ENCODE measurements at places on chromosomes 6 and 20.

DNA sequence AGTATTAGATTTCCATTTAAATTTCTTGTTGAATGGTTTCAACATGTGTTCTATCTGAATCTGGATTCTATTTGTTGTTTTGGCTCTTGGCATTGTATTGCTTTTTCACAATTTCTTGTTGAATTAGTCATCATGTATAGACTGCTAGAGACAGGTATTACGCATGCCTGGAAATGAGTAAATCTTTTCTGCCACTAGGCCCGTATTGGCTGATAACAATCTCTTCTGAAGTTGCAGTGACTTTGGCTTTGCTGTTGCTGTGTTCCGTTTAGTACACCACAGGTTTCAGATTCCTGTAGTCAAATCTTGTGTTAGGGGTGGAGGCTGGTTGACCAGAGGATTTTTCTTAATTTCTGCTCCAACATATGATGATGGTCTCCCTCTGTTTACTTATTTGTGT lies 1339.4 kb downstream of the GRIK2 start:
- no peak for DNase-seq

DNA sequence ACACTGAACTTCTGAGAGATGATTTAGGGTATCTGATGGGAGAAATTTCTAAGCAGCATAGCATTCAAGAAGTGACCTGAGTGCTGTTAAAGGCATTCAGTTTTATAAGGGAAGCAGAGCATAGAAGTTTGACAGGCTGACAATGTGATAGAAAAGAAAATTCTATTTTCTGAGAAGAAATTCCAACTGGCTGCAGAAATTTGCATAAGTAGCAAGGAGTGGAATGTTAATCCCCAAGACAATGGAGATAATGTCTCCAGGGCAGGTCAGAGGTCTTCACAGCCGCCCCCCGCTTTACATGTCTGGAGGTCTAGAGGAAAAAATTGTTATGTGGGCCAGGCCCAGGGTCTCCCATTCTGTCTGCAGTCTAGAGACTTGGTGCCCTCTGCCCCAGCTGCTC lies 1361.8 kb upstream of the EYS start:
- DNase-seq = no peak

- DNase-seq = no peak
Observed at GRCh38 chr6:156857573-156857972, 80.4 kb downstream of the ARID1B start.

- no peak for DNase-seq
Observed at GRCh38 chr6:132643547-132643946, 15.4 kb downstream of the TAAR1 start.

DNA sequence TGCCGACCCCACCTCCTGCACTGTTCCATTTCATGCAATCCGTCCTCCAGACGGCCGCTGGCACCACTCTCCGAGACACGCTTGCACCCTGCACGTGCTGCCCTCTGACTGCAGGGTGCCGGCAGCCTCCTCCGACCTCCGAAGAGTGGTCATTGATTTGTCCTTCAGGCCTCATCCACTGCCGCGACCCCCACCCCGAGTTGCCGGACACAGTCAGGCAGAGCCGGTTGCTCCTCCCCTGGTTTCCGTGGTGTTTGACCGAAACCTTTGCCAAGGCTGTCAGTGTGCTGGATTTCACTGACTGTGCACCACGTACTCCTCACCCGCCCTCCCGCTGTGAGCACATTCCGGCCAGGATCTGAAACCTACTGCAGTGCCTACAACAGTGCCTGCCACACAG lies 156.4 kb upstream of the PDE10A start:
- no peak for DNase-seq

DNA sequence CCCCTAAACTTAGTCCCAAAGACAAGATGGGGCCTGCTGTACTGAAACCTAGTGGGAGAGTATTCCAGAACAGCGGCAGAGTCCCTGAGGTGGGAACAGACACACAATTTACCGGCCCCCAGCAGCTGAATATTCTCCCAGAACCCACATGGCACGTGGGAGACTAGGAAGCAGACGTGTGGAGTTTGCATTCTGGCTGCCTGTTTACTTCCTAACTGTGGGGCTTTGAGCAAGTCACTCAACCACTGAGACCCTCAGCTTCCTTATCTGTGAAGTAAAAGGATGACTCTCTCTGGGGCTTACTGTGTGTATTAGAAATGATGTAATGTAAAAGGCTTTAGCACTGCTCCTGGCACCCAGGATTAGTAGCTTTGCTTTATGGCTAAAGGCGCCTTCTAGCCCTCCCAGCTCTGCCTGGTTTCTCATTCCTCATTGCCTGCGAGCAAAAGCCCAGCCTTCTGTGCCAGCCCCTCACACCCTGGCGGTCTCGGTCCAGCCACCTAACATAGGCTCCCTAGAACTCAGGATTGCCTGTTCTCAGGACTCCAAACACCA lies 353.1 kb downstream of the CDC5L start:
- no peak for DNase-seq

DNA sequence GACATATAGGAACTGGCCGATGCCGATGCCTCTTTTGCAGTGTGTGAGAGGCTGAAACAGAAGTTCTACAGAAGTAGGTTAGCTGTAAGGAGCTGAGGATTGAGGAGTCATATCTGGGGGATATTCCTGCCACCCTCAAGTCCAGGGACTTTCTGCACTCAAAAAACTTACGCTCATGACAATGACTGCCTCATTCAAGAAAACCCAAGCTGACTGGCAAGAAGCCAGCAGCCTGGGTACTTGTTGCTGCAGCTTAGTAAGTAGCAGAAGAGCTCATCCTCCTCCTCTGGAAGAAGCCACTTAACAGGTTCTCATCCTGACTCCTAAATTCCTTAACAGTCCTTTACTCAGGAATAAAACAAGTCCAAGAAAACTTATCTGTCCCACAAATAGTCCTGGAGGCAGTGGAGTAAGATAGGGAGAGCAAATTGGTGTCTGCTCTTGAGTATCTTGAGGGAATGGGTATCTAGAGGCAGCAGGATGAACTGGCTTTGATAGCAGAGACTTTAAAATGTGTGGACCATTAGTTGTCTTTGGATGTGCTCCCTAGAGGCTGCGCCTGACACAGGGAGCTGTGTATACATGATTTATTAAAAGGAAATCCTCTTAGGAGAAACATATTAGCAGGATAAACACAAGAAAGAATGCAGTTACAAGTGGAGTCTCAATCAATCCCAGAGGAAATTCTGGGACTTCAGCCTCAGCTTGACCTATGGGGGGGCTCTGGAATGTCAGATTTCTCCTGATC lies 7.4 kb downstream of the CALHM5 start:
- no peak for DNase-seq
